RWPE2 (cell line): ENCODE measurements at places on chromosomes 16 and 17.

DNA sequence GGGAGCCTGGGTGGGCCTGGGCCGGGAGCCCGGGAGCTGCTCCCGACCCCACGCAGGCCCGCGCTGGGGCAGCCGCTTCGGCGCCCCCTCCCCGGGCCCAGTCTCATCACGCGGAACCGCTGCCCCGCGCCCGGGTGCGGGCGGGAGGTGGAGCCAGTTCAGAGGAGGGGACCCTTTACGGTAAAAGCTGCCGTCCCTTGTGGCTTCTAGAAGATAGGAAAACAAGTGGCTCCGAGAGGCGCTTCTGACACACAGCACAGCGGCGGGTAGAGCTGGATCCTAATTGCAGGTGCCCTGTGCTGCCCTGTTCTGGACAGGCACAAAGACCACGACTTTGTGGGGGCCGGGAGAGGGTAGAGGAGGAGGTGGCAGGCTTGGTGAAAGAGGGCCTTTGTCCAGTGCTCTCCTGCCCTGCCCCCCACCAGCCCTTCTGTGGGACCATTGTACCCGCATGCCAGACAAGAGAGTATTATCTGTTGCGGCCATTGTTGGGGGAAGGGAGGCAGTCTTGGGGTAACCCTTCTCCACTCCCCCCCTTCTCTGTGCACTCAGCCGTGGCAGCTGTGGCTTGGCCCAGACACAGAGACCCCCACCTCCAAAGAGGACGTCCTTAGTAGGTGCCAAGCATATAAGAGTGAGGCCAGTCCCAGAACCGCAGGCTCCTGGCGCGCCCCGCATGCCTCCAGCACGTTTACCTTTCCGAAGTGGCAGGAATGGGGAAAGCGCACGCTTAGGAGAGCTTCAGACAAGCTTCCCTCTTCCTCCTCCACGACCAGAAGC is 736 bp downstream of the CNP start:
- peaks cover 28% of the 10 kb centered on the region for H3K36me3 ChIP-seq
- H3K4me1 ChIP-seq: no peaks in the 10 kb centered on the region
- H3K27ac ChIP-seq: peak overlapping the region; percentile 69
- H3K4me3 ChIP-seq: peak overlapping the region; percentile 94

GRCh38 chr17:75822119-75822799 is 21.9 kb downstream of the UNC13D start:
- no peaks in the 10 kb centered on the region for H3K27me3 ChIP-seq
- H3K4me1 ChIP-seq: no peaks in the 10 kb centered on the region
- peak; percentile 68 for DNase-seq
- H3K36me3 ChIP-seq: peaks cover 45% of the 10 kb centered on the region
- H3K27ac ChIP-seq: no peak overlapping the region

GRCh38 chr17:61239327-61239726 is 160.3 kb upstream of the TBX2 start:
- H3K4me1 ChIP-seq: no peaks in the 10 kb centered on the region
- no peak overlapping the region for H3K27ac ChIP-seq
- H3K27me3 ChIP-seq: no peaks in the 10 kb centered on the region
- DNase-seq: no peak

- H3K4me1 ChIP-seq: no peaks in the 10 kb centered on the region
- H3K4me3 ChIP-seq: no peak overlapping the region
- H3K27me3 ChIP-seq: peaks cover 3% of the 10 kb centered on the region
- H3K27ac ChIP-seq: no peak overlapping the region
- H3K36me3 ChIP-seq: no peaks in the 10 kb centered on the region
- no peak for DNase-seq
Observed at GRCh38 chr17:70523426-70523825, 354.1 kb downstream of the KCNJ2 start.

- H3K4me1 ChIP-seq: peaks cover 7% of the 10 kb centered on the region
- H3K27ac ChIP-seq: no peak overlapping the region
- no peaks in the 10 kb centered on the region for H3K36me3 ChIP-seq
Observed at GRCh38 chr16:86806838-86807351, 228.5 kb downstream of the FOXL1 start.

DNA sequence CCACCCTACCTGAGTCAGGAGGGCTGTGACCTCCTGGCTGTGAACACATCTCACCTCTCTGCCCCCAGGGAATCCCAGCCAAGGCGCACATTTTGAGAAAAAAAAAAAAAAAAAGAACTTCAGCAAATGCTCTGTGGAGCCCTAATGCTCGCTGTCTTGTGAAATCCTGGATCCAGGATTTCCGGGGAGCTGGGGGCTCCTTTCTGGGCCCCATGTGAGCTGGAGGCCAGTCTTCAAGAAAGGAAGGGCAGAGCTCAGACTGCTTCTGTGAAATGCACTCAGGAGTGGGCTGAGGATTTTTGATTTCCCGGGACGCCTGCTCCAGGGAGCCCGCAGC is 36.0 kb upstream of the EMP2 start:
- H3K27me3 ChIP-seq: no peaks in the 10 kb centered on the region
- H3K4me3 ChIP-seq: no peak overlapping the region
- no peaks in the 10 kb centered on the region for H3K36me3 ChIP-seq
- peaks cover 32% of the 10 kb centered on the region for H3K4me1 ChIP-seq

DNA sequence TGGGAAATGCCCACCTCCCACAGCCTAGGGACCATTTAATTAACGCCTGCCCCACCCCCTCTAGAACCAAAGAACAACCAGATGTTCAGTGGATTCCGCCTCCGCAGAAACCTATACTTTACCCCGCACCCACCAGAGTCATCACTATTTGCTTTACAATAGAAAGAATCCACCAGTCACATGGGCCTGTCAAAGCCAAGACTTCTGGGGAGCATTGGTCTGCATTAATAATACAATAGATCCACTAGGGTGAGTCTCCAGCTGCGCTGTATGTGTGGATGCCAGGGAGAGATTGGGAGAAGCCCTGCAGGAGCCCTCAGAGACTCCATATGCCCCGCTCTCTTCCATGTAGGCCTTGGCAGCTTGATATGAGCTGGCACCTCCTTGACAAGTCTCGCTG is 31.3 kb downstream of the CLEC19A start:
- H3K36me3 ChIP-seq: no peaks in the 10 kb centered on the region
- H3K4me1 ChIP-seq: no peaks in the 10 kb centered on the region
- H3K27ac ChIP-seq: no peak overlapping the region
- DNase-seq: no peak
- H3K27me3 ChIP-seq: no peaks in the 10 kb centered on the region
- no peak overlapping the region for H3K4me3 ChIP-seq

DNA sequence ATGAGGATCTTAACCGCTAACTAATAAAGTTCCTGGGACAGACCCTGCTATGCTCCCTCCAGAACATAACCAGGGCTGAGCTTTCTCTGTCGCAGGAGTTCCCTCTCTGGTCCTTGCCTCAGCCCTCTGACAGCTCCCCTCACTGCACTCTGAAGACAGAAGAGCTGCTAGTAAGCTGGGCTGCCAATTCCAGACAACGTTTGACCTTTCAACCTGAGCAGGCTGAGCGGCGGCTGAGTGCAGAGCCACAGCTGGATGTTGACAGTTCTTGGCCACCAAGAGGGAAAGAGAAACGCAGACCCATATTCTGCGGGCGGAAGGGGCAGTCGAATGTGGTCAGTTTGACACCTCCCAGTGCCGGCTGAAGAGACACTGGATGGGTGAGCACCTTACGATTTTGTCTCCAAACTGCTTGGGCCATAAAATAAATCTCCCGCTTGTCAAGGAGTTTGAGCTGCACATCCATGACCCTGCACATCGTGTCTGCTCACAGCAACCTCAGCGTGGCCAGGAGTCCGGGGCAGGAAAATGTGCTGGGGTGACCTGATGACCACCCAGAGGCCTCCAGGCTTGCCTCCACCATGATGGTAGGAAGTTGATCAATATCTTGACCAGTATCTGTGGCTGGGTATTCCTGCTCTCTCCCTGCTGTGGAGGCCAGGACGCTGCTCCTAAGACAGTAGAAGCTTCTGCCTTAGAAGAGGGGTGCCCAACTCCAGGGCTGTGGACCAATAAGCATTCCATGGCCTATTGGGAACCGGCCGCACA is 209.2 kb downstream of the PARN start:
- no peak overlapping the region for H3K27ac ChIP-seq
- H3K4me1 ChIP-seq: peaks cover 5% of the 10 kb centered on the region
- H3K36me3 ChIP-seq: no peaks in the 10 kb centered on the region
- no peak for DNase-seq
